ENCODE measurements at places on chromosomes 7 and 10.
A peak's percentile ranks its signal among the peaks of the same experiment; 100 is the strongest.

DNA sequence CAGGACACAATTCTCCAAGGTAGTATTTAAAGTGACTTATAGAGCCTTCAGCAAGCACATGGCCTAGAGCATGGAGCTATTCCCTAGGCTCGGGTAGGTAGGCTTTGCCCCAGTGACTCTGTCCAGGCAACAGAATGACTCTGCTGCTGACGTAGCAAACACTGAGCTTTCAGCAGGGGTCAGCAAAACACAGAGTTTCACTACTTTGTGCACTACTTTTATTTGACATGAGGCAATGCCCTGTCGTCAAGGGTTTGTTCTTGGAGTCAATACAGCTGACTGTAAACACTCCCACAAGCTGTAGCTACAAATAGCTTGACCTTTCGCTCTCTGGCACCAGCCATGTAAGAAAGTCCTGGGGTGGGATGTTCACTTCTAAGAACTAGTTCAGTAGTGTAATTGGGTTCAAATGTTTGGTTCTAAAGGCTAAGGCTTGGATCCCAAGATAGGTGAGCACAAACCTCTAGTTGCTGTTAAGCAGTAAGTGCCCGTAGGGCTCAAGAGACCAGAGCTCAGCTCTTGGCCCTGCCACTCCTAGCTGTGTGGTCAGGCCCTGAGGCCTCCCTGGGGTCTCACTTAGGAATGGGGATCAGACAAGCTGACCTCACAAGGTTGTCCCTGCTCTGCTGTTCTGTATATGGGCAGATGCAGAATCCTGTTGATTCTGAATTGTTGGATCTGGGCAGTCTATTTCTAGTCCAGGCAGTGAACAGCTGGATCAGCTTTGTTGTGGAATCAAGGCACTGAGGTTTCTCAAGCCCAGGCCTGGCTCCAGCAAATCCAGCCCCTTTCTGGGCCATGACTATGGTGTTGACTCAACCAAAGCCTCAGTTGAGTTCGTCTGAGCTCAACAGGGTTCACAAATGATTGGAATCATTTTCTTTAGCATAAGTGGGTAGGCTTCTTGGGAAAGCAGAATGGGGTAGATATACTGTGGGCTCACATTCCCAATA, 10.7 kb downstream of the NODAL start:
- DNase-seq = no peak

DNA sequence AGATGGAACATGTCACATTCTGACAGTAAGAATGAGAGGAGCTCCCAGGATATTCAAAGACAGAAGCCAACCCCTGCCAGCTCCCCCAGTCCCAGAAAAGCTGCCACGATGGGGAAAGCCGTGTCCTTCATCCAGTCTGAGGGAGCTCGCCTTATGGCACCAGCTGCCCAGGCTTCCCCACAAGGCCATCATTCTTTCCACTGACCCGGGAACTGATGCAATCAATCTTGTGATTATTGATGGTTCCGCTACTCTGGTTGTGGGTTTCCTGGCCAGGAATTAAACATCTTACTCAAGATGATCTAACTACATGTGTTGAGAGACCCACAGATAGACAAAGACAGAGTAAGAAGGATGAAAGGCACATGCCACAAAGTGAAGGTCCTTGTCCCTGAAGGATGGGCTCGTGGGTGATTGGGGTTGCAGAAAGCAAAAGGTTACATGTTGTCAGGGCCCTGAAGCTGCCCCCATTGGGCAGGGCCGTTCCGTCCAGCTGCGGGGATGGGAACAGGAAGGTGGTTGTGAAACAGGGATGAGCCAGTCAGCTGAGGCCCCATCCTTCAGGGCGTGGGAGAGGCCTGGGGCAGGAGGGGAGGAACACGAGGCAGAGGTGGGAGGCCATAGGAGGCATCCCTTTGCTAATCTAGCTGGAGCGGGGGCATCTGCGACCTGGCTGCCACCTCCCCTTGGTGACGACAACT, 127.6 kb downstream of the OAT start:
- DNase-seq = no peak

- DNase-seq = no peak
Observed at GRCh38 chr10:28250358-28250757, 52.5 kb downstream of the MPP7 start.

GRCh38 chr10:81874875-81875466, at the start of gene NRG3:
Gene NRG3 (plus strand): TSS chr10:81875194.
- peak; percentile 68 for DNase-seq

DNA sequence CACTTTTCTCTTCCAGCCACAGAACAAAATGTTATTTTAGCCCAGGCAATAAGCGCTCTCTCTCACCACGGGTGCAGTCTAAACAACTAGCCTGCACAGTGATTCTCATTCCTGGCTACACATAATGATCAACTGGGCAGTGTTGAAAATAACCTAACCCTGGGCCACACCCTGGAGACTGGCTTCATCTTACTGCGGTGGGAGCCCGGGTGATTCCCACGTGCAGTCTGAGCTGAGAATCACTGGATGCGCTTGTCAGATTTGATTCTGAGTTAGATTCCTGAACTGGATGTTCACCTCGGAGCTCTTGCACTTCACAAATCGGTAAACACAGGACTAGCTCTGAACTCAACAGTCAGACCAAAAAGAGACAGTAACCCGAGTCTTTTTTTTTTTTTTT, 14.9 kb downstream of the ZC3HAV1 start:
- DNase-seq = no peak

DNA sequence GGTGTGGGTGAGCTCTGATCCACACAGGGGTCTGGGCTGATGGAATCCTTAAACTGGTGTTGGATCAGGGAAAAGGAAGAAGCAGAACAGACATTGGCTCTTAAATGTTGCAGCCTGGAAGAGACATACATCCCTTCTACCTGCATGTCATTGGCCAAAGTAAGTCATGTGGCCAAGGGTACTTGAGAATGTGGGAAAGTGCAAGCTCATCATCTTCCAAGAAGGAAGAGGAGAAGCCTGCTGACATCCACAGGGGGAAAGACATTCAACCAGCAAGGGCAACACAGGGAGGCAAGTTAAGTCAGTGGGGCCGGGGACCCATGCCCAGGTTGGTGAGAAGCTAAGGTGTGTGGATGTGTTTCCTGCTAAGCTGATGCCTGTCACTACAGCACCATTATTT, 272.8 kb upstream of the MKI67 start:
- no peak for DNase-seq

GRCh38 chr10:98619446-98619845, 172.7 kb upstream of the HPS1 start:
- no peak for DNase-seq

DNA sequence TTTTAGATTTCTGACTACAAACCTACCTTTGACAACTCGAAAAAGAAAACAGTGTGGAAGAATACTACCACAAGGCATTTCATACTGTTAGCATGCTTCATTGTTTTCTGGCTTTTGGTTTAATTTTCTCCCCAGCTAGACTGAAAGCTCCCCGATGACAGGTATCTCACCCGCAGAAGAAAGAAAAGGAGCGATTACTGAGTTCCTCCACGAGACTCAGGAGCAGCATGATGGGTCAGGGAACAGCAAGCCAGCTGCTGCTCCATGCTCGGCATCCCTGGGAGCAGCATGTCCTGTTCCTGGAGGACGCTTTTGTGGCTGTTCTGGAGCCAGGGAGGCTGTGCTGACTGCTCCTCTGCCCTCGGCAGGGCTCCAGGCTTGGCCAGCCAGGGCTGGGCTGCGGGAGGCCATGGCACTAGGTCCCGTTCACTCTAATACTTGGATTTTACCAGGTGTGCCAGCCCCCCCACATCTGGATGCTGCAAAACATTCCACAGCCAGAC, 133.4 kb downstream of the PRKAG2 start:
- no peak for DNase-seq

DNA sequence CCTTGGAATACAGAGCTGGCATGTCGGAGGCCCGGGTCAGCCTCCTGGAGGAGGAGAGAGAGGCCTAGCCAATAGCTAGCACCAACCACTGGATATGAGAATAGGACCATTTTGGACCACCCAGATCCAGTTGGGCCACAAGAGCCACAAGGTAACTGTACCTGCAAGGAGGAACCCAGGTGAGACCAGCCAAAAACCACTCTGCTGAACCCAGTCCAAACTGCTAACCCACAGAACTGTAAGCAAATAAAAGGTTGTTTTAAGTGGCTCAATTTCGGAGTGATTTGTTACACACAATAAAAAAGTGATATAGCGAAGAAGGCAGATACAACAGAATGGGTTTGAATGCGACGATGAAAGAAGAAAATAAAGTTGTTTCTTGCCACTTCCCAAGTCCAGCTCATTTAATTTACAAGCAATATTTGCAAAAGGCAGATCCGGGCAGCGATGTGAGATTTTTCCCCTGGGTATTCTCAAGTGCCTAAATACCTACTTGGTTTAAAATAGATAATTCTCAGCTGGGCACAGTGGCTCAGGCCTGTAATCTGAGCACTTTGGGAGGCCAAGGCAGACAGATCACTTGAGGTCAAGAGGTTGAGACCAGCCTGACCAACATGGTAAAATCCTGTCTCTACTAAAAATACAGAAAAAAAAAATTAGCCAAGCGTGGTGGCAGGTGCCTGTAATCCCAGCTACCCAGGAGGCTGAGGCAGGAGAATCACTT, 23.1 kb downstream of the ZNF467 start:
- DNase-seq = no peak

GRCh38 chr7:39407723-39408122, 158.5 kb upstream of the YAE1 start:
- DNase-seq = no peak

- no peak for DNase-seq
Observed at GRCh38 chr7:5766321-5766761, 15.1 kb downstream of the RNF216 start.

DNA sequence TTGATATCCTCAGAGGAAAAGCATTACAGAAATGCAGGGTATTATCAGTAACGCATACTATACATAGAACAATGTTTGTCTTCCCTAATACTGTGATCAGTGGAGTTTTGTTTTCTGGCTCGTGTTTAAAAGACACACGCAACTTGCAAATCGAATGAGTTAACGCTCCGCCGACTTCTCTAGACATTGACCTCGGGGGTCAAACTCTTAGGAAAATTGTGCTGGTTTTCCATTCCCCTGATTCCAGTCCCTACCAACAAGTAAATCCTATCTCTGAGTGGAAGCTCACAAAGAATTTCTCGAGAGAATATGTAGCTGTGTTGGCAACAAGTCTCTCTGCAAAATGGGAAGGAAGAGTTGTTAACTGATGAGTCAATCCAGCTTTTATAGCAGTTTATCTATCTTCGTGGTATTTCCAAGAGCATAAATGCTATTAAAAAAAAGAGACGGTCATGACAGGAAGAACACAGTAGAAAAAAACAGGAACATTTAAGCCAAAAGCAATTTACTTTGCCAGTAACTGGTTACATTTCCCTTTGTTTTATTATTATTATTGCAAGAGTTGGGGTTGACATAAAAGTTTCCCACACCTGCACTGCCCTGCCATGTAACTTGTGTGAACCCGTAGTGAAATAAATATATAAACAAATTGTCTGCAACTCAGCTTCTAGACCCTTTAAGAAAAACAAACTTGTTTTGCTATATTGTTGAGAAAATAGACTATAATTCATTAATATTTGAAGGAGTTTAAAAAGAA, 144.4 kb downstream of the ARID5B start:
- DNase-seq = no peak

- DNase-seq = no peak
Observed at GRCh38 chr7:131878777-131879176, 322.3 kb upstream of the PODXL start.

DNA sequence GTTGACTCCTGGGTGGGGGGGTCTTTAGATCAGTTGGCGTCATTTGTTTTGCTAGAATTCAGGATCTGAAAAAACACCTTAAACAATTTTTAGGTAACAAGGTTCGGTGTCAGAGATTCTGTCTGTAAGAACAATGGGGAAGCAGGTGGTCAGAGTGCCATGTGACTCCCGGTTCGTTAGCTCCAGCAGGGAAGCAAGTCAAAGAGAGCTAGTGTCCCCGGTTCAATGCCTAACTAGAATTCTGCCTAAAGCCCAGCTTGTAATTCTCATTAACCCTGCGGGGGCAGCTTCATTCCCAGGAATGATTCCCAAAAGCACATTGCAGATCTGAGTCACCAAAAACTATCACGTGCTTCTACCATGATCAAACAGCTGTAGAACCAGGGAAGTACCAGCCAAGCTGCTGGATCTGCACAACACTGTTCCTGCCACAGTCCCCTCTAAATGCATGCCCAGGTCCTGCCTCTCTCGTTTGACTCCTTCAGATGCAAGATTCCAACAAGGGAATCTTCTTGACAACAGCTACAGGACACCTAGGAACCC, 664.3 kb upstream of the CELF2 start:
- DNase-seq = no peak

DNA sequence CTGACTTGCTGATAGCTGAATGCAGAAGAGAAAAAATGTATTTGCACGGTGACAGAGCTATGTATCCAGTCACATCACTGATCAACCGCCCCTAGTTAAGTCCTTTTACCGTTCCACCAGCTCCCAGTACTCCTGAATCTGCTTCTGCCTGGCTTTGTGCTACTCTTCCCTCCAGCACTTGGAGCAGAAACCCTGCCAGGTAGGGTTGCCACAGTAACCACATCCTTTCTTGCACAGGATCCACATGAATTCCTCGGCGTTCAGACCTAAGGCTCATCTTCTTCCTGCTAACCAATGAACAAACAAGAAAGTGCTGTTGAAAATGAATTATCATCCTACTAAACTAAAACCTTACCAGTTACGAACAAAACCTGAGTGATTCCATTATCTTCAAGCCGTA, 52.0 kb upstream of the KCTD7 start:
- no peak for DNase-seq

DNA sequence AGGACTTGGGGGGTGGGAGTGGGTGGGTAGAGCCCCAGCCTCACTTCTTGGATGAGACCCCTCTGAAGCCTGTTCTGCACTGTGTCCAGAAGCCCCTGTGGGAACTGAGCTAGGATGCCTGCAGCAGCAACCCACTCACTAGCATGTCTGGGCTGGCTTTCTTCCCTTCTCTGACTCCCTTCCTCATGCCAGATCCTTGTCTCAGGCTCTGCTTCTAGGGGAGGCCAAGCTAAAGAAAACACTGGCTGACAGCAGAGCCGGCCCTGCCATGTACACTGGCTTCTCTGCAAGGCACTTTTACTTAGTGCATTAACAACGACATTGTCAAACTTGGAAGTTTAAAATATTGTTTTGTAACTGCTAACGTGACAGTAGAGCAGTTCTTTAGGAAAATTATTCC, 50.2 kb downstream of the ARHGAP22 start:
- no peak for DNase-seq

- DNase-seq = no peak
Observed at GRCh38 chr7:67552738-67553137, 556.1 kb downstream of the TYW1 start.

- DNase-seq = no peak
Observed at GRCh38 chr10:83076443-83076842, 1062.9 kb upstream of the GHITM start.

DNA sequence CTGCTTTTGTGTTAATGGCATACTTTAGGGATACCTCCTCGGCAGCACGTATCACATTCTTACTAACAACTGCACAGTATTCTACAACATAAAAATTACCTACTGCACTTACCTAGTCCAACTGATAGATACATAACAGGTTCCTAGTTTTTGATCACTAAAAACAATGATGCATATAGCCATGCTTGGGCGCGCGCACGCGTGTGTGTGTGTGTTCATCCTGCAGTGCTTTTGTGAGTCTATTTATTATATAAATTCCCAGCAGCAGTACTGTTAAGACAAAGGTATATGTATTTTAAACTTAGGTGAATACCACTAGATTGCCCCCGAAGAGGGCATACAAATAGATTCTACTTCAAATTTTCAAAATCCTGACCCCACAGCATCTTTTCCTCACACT, 181.4 kb downstream of the ELMO1 start:
- DNase-seq = no peak
